ENCODE measurements at places on chromosomes 7 and 10.

DNA sequence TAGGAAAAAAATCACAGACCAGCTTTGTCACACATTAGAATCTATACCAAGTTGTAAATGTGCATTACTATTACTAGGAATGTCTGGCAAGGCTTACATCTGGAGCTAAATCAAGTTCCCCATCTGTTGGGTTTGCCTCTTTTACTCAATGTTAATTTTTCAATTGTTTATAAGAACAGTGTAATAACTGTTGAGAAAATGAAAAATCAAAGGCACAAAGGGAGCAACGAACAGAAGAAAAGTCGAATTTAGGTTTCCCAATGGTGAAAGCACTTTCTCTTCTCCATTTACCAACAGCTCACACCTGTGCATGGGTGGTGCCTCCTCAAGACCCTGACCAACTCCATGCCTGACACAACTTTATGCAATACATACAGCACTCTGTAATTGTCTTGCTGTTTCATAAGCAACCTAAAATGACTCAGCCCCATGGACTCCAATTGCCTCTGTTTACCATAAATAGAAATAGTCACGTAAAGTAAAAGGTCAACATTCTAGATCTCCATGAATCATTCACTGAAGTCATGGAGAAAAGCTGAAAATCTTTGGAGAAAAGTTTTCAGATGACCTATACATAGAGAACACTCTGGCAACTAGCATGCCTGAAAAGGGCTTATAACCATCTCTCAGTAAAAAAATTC, 95.5 kb upstream of the KCNIP2 start:
- DNase-seq, result no peak

DNA sequence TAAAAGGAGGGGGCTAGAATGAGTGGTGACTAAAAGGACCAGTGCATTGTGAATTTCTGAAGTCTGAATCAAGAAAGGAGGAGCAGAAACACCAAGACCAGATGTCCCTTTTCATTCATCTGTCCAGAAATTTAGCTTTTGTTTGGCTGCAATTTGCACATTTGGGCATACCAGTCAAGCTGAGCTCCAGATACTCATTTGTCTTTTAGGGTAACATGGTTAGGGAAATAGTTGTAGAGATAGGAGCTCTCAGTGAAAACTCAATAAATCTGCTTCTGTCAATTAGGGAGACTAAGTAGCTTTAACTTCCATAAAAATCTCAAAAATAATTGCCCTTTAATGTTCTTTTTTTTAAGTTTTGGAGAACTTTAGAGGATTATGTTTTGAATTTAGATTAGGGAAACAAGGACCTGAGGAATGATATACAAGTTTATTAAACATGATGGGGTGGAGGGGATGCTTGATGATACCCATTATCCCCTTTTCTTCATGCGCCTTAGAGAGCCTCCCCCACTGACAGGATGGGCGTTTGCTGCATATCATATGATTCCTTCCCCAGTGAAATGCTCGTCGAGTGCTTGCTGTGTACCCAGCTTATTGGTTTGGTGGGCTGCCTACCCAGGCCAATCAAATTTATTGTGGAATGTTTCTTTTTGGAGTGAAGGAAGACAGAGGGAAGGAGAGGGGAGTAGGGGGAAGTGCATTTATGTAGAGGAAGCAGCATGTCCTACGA, 50.7 kb upstream of the RPA3 start:
- no peak for DNase-seq

GRCh38 chr10:102785818-102786217, 42.1 kb downstream of the WBP1L start:
- DNase-seq, result no peak

DNA sequence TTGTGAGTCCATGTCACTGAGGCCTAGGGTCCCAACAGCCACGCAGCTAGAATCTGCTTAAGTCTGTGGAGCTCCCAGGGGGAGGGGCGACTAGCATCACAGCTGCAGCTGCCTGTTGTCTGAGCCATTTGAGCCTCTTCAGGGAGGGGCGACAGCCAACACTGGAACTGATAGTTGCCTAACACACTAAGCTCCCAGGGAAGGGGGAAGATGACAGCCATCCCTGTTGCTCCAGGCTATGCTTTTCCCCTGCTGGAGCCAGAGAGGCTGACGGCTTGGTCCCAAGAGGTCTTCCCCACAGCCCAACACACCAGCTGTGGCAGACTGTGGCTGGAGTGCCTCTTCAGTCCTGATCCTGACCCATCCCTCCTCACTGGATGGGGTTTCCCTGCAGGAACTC, 817.5 kb downstream of the NXPH1 start:
- no peak for DNase-seq

GRCh38 chr10:58641095-58641531, 128.4 kb downstream of the BICC1 start:
- DNase-seq, result no peak

GRCh38 chr7:147535701-147536111, 1054.9 kb upstream of the C7orf33 start:
- DNase-seq, result no peak

DNA sequence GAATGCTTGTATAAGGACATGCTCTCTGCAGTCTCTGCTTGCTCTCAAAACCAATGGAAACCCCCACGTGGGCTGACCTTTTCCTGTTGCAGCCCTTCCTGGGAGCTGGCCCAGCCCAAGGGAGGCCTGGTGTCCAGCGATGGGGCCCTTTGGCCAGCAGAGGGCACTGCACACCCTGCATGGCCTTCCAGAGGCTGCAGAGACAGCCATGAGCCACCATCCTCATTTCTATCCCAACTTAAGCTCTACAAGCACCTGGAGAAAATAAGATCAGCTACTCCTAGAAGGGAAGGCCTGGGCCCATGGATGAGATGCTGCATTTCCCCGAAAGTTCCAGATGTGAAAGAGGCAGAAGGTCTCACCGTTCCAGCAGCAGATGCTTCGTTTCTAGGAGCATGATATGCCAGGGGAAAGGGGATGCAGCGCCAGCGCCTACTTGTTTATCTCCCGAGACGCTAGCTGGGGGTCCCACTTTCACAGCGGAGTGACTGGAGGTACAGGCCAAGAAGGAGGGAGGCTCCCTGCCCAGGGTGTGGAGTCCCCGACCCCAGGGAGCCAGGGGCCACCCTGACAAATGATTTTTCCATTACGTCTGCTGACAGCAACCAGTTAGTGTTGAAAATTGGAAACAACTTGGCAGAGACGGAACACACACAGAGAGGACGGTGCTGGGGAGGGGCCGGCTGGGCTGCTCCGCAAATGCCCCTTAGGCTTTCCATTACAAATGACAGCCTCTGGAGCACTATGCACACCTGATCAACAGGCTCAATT, 106.4 kb downstream of the ZRANB1 start:
- DNase-seq, result peak; percentile 34

DNA sequence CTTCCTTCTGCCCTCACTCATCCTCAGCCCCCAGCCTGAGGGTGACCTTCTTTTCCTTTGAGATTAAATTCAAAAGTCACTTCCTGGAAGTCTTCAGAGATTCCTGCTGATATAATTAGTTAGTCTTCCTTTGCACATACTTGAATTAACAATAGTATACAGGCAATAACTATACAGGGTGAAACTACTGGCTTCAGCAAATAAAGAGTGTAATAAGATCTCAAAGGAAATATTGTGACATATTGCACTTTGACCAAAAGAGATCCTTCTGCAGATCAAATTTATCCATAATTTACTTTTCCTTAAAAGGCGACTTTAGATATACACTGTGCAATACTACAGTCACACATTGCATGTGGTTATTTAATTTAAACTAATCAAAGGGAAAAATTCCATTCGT, 123.8 kb downstream of the SEMA3A start:
- no peak for DNase-seq

DNA sequence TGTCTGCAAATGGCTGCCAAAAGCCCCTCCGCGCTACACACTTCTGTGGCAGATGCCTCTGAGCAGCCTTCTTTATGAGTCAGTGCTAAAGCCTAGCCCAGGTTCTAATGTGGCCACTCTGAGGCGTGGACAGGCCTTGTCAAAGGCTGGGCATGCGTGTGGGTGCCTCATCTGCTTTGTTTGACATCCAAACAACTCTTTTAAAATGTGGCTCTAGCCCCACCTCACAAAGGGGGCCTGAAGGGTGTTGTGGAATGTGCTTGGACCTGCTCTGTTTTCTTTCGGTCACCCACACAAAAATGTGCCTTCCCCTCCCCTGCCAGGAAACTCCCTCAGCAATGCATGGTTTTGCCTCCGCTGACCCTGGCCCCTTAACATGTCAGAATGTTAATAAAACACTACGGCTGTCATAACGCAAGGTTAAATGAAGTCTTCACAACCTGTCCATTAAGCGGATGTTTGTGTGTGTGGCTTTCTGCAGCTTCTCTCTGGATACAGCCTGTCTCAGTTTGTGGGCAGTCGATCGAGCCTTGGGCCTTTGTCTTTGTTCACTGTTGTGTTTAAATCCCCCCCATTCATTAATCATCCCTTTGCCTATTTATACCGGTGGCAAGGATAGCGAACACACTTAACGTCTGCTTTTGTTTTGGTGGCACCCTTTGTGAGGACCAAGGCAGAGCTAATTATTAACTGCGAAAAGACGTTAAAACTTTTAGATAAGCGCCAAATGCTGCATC, 718.9 kb downstream of the LRMDA start:
- no peak for DNase-seq

DNA sequence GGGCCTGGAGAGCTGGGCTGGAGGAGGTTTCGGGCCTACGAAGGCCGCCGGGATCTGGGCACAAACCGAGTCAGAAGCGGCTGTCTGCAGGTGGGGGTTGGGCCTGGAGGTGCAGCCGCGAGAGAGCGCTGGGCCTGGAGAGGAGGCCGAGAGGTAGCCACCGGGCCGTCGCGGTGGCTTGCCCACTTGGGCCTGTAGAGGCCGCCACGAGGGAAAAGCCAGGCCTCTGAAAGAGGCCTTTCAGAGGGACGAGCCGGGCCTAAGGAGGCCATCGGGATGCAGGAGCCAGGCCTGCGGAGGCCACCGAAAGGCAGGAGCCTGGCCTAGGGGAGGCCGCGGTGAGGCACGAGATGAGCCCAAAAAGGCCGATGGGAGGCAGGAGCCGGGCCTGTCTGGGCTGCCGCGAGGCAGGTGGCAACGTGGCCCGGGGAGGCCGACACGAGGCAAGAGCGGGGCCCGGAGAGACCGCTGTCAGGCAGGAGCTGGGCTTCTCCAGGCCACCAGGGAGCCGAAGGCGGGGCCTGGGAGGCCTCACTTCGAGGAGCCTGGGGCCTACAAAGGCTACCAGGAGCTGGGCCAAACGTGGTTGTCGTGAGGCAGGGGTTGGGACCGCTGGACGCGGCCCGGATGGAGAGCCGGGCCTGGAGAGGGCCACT, 25.6 kb downstream of the MDH2 start:
- DNase-seq, result no peak

GRCh38 chr10:76547352-76547972, 1090.1 kb downstream of the KCNMA1 start:
- peak; percentile 14 for DNase-seq

DNA sequence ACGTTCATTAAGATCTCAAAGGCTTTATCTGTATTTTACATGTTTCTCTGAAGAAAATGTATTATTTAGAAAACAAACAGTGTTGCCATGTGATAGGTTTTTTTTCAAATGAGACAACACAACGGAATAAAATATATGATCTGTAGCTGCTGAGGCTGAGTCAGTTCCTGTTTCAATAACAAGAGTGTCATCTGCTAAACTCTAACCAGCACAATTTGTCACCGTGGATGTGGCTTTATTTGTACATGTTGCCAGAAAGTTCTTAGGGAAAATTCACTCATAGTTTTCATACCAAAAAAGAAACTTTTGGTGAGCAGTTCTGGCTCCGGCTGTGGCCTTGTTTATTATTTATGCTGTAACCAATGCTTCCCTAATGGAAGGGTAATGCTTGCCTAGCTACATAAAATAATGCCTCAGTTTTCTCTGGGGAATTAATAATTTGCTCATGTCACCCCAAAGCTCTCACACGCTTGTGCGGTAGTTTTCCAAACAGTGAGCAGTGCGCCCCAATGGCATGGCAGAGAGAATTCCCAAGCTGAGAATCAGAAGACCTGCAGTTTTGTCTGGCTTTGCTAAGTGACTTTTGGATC, 20.3 kb upstream of the KLF6 start:
- DNase-seq, result no peak

DNA sequence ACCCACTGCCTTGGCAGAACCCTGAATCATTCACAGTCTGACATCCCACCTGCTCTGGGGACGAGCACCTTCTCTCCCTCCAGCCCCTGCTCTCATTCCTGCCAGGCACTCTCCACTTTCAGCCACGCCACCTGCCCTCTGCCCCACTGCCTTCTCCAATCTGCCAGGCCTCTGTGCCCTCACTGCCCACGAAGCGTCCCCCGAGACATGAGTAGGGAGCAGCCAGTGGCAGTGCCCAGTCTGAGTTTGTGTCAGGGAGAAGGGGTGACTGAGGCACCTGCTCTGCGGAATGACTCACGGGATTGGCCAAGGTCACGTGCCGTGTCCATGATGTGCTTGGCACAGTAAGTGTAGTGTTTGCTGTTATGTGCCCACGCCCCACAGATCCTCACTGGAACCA, 215.2 kb upstream of the PPP2R2D start:
- DNase-seq, result no peak

DNA sequence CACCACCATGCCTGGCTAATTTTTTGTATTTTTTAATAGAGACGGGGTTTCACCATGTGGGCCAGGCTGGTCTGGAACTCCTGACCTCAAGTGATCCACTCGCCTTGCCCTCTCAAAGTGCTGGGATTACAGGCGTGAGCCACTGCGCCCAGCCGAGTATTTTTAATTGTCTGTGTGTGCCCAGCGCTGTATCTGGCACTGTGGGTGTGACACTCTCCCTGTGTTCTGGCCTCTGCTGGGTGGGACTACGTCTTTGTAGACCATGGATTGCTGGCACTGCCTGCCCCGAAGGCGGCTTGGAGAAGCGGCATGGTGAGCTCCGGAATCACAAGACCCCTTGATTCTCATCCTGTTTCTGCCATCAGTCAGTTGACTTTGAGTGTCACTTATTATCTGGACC, 136.2 kb downstream of the CDH23 start:
- no peak for DNase-seq

GRCh38 chr10:99370993-99371392, 41.8 kb downstream of the CNNM1 start:
- DNase-seq, result no peak

- DNase-seq, result no peak
Observed at GRCh38 chr10:124665558-124665957, 78.6 kb downstream of the FAM53B start.

DNA sequence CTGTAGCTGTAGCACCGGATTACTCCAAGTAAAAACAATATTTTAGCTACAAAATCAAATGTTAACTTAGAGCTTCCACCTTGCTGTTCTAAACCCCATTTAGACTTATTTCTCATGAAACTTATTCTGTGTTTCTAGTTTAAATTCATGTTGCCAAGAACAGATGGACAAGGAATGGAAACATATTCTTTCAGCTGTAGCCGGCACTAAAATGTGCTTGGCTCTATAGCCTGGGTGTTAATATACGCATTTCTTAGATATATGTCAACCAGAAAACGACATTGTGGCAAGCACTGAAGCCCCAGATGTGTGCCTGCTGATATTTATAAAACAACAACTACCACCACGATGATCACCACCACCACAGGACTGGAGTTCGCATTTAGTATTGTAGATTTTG, 190.3 kb upstream of the ETV1 start:
- DNase-seq, result no peak

GRCh38 chr7:30800785-30801252, 29.6 kb downstream of the MINDY4 start:
- DNase-seq, result peak; percentile 7

GRCh38 chr10:5424751-5425150, 12.4 kb downstream of the NET1 start:
- no peak for DNase-seq

GRCh38 chr10:60883187-60883586, 60.8 kb downstream of the RHOBTB1 start:
- DNase-seq, result no peak

Measured in activated T-cell treated with anti-CD3 and anti-CD28 coated beads for 1 hour (primary cell).